Activated T-helper 1 cell treated with anti-CD3 and anti-CD28 coated beads, Interleukin-12 subunit alpha, Interleukin-12 subunit beta, Interleukin-2, Interleukin-4 antibody, amounts not matched to agents 30 ng/mL and 10 ng/mL and 1 ng/mL, durations not matched to agents 14 hours and 24 hours and 36 hours (primary cell): ENCODE measurements at places on chromosomes 4 and X. TPM values are rescaled to one million over a fixed set of nuclear protein-coding genes. Genes with fewer than 3 reads are reported as not detected.

- no peak for DNase-seq
- no peak overlapping the region for H3K27ac ChIP-seq
- H3K27me3 ChIP-seq: no peaks in the 10 kb centered on the region
Measured at GRCh38 chr4:6598127-6598526, 23.1 kb downstream of the MAN2B2 start.

Gene TBC1D9
- 0.29 TPM in 1 of 2 replicates, not detected in the other for total RNA-seq

Gene NUDT10
- total RNA-seq: 0.20 and 0.57 TPM in 2 replicates

GRCh38 chr4:185020293-185020808 lies 2.1 kb downstream of the HELT start:
- peaks cover 88% of the 10 kb centered on the region for H3K27me3 ChIP-seq
- no peak overlapping the region for H3K4me3 ChIP-seq
- no peak for DNase-seq
- peak overlapping the region; percentile 55 for H3K27ac ChIP-seq
- no peaks in the 10 kb centered on the region for H3K36me3 ChIP-seq

GRCh38 chr4:53889326-53890055 lies 174.9 kb downstream of the CHIC2 start:
- H3K27ac ChIP-seq: no peak overlapping the region
- no peaks in the 10 kb centered on the region for H3K4me1 ChIP-seq
- H3K36me3 ChIP-seq: no peaks in the 10 kb centered on the region
- no peak overlapping the region for H3K4me3 ChIP-seq

DNA sequence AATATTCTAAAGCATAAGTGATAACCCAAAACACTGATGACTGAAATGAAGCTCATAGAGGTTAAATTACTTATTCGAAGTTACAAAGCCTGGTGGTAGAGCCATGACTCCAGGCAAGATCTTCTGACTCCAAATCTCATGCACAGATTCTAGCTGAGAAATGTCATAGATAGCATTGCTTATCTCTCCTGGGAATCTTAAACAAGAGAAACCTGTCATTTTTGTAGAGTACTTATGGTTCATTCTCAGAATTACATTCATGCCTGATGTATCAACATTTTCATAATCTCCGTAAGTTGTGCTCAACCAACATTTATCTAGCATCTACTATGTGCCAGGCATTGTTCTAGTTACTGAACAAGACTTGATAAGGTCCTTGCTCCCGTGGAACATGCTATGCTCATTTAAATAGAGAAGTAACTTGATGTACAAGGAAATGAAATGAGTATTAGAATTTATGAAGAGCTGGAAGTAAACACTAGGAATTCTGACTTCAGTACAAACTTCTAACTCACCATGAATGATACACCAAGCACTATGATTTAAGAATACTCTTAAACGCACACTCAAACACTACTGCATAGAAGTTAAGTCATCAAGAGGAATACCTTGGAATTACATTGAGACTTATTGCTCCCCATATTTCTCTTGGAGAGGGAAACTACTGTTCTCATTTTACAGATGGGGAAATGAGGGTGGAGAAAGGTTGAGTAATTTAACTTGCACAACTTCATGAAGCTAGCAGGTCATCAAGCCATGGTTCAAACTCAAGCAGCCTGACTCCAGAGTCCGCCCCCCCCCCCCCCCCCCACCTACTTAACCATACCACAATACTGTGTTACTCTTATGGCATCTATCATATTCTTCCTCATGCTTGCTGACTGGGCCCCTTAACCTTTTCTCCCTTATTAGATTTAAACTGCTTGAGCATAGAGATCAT lies 45.4 kb downstream of the MBNL3 start:
- no peak overlapping the region for H3K27ac ChIP-seq
- H3K36me3 ChIP-seq: peaks cover 2% of the 10 kb centered on the region
- no peak for DNase-seq
- H3K4me3 ChIP-seq: no peak overlapping the region
- peaks cover 2% of the 10 kb centered on the region for H3K27me3 ChIP-seq

GRCh38 chrX:39459952-39460351 lies 637.8 kb downstream of the BCOR start:
- H3K27ac ChIP-seq: no peak overlapping the region
- H3K27me3 ChIP-seq: no peaks in the 10 kb centered on the region
- no peaks in the 10 kb centered on the region for H3K36me3 ChIP-seq
- no peak for DNase-seq
- H3K4me1 ChIP-seq: no peaks in the 10 kb centered on the region
- H3K4me3 ChIP-seq: no peak overlapping the region

Gene GLRB
- not detected in 2 replicates for total RNA-seq

Gene CABS1
- not detected in 2 replicates for total RNA-seq

Gene ADGRG4
- total RNA-seq: not detected in 2 replicates

- H3K27me3 ChIP-seq: no peaks in the 10 kb centered on the region
- no peak overlapping the region for H3K27ac ChIP-seq
- DNase-seq: no peak
- H3K4me3 ChIP-seq: no peak overlapping the region
Measured at GRCh38 chrX:133534172-133534571, 118.9 kb upstream of the GPC4 start.

Gene KLKB1
- total RNA-seq: not detected in 2 replicates

DNA sequence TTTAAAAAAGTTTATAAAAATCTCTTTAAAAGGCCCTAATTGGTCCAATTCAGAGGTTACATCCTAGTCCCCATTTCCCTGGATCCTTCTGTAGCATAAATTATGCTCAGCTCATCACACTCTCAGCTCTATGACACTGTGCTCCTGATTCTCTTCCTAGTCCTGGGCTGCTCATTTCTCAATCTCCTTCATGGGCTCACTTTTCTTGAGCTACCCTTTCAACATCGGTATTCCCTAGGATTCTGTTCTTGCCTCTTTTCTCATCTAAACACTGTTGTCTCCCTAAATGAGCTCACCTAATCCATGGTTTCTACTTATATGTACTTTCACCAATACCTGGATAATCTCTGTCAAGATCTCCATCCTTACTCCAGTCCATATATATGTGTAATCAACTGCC lies 14.7 kb downstream of the KLHL15 start:
- H3K27me3 ChIP-seq: no peaks in the 10 kb centered on the region
- no peak overlapping the region for H3K4me3 ChIP-seq
- peak overlapping the region; percentile 47 for H3K27ac ChIP-seq
- peaks cover 43% of the 10 kb centered on the region for H3K4me1 ChIP-seq
- no peak for DNase-seq

Gene ZDHHC15
- total RNA-seq: 0.24 TPM in 1 of 2 replicates, not detected in the other

DNA sequence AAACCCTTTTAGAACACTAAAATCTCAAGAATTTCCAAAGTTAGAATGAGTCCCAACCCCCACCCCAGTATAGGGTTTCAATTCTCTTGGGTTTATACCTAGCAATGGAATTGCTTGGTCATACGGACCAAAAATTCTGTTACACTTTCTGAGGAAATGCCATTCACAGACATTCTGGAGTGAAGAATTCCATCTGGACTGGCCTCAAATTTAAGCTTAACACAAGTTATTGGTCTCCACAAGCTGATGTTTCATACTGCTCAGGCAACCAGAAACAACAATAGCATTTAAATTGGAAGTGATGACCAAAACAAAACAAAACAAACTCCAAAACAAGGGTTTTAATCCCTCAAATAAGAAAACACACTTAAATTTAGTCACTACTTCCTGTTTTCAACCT lies 51.1 kb downstream of the GPC4 start:
- H3K4me3 ChIP-seq: no peak overlapping the region
- H3K27ac ChIP-seq: no peak overlapping the region
- no peaks in the 10 kb centered on the region for H3K27me3 ChIP-seq
- no peak for DNase-seq
- no peaks in the 10 kb centered on the region for H3K4me1 ChIP-seq

DNA sequence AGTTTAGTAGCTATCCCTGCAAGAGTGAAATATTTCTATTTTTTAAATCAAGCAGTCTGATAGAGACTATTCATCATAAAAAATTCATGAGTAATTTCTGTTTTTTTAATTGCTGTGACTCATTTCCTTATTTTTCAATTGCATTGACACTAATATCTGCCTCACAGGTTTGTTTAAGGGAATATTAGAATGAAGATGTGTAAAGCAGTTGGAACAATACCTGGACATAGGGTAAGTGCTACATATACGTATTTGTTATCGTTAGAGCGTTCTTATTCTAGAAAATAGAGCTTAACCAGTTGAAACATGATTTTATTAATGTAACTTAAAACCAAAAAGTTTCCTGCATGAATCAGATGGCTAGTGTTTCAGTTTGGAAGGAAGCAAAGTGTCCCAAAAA lies 2211.3 kb downstream of the PCDH7 start:
- H3K27me3 ChIP-seq: no peaks in the 10 kb centered on the region
- no peak for DNase-seq
- H3K4me3 ChIP-seq: no peak overlapping the region
- H3K27ac ChIP-seq: no peak overlapping the region
- no peaks in the 10 kb centered on the region for H3K36me3 ChIP-seq
- H3K4me1 ChIP-seq: no peaks in the 10 kb centered on the region

- DNase-seq: peak; percentile 50
- H3K4me3 ChIP-seq: peak overlapping the region; percentile 98
- peaks cover 7% of the 10 kb centered on the region for H3K36me3 ChIP-seq
- H3K27me3 ChIP-seq: no peaks in the 10 kb centered on the region
- peak overlapping the region; percentile 97 for H3K27ac ChIP-seq
- peaks cover 47% of the 10 kb centered on the region for H3K4me1 ChIP-seq
Measured at GRCh38 chr4:112145790-112146501, 692 bp downstream of the FAM241A start.

GRCh38 chrX:41522081-41522480 lies 74.9 kb downstream of the NYX start:
- DNase-seq: no peak
- no peak overlapping the region for H3K4me3 ChIP-seq
- peaks cover 49% of the 10 kb centered on the region for H3K4me1 ChIP-seq
- H3K27me3 ChIP-seq: no peaks in the 10 kb centered on the region
- no peak overlapping the region for H3K27ac ChIP-seq
- H3K36me3 ChIP-seq: peaks cover 32% of the 10 kb centered on the region

DNA sequence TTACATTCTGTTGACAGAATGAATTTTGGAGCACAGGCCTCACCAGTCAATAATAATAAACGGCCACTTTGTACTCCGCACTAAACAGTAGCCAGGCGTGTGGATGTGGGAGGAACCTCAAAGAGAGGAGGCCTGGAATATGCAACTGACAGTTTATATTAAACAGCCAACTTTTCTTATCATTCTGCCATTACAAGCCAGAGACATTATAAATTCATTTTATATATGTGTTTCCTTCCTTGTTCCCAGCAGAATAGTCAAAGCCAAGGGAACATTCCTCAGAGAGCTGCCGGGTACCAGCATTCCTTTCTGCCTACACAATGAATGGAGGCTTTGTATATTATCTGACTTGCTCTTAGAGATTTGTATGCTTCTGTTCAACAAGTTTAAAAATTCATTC lies 436.5 kb upstream of the FTHL17 start:
- H3K27me3 ChIP-seq: no peaks in the 10 kb centered on the region
- no peak overlapping the region for H3K4me3 ChIP-seq
- DNase-seq: no peak
- no peak overlapping the region for H3K27ac ChIP-seq
- H3K36me3 ChIP-seq: no peaks in the 10 kb centered on the region

DNA sequence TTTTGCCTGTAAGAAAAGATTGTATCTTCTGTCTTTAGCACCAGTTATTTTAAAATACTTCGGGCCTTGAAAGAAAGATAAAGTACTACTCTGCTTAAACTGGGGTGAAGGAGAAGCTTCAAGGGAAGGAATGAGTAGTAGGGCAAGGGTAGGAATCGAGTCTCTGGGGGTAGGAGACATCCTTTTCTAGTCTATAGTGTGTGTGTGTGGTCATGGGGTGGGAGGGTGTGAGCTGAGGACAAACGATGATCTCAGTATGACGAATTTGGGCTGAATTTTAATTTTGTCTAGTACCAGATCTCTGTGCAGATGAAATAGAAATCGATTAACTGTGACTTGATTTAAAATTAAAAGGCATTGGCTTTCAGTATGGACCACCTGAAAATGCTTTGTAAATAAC lies 3.3 kb upstream of the MYOZ2 start:
- DNase-seq: no peak
- H3K27me3 ChIP-seq: peaks cover 2% of the 10 kb centered on the region
- no peak overlapping the region for H3K4me3 ChIP-seq
- no peaks in the 10 kb centered on the region for H3K36me3 ChIP-seq
- H3K4me1 ChIP-seq: no peaks in the 10 kb centered on the region

GRCh38 chr4:98092833-98093439 lies 50.3 kb downstream of the STPG2 start:
- H3K4me3 ChIP-seq: no peak overlapping the region
- H3K36me3 ChIP-seq: no peaks in the 10 kb centered on the region
- H3K4me1 ChIP-seq: no peaks in the 10 kb centered on the region
- no peak overlapping the region for H3K27ac ChIP-seq
- no peak for DNase-seq

DNA sequence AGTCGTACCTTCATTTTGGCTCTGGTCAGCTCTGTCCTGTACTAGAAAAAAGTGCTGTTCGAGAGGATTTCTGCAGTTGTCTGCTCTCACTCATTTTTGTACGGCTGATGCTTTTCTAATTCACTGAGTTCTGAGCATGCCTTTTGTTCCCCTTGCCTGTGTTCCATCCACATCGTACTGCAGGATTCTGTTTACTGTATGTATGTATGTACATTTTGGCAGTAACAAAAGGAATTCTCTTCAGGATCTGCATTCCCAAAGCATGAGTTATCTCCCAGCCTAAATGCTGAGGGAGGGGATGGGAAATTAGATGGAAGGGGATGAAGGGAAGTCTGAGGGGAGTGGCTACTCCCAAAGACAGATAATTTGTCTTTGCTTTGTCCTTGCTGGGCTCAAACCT lies 87.6 kb downstream of the GBA3 start:
- no peaks in the 10 kb centered on the region for H3K27me3 ChIP-seq
- H3K36me3 ChIP-seq: no peaks in the 10 kb centered on the region
- DNase-seq: no peak
- H3K27ac ChIP-seq: no peak overlapping the region
- H3K4me3 ChIP-seq: no peak overlapping the region

- no peak overlapping the region for H3K27ac ChIP-seq
- H3K4me1 ChIP-seq: peaks cover 42% of the 10 kb centered on the region
- no peak for DNase-seq
- no peak overlapping the region for H3K4me3 ChIP-seq
Measured at GRCh38 chr4:15021946-15022345, 19.7 kb downstream of the CPEB2 start.

DNA sequence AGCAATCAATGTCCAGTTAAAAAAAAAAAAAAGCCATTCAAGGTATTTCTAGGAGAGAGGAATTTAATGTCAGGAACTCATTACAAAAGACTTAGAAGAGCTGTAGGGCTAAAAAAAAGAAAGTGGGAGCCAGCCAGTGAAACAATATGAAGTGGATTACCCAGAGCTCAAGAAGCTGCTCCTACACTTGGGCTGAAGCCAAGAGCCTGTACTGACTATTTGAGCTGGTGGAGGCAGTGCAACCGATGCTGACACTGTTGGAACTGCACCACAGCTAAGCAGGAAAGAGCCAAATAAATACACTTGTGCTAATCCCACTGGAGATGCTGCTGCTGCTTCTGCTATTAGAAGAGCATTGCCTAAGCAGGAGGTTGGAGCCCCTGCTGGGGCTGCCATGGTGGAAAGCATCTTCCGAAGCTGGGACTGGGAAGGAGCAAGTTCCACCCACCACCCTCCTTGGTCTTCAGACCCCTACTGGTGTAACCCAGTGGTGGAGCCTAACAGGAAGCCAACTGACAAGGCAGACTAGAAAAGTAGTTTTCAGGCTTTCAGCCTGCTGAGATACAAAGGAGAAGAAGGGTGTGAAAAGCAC lies 65.4 kb downstream of the CXXC4 start:
- no peaks in the 10 kb centered on the region for H3K36me3 ChIP-seq
- no peak for DNase-seq
- no peak overlapping the region for H3K27ac ChIP-seq
- H3K4me1 ChIP-seq: no peaks in the 10 kb centered on the region
- no peak overlapping the region for H3K4me3 ChIP-seq

Gene SUPT20HL2
- total RNA-seq: not detected in 2 replicates

GRCh38 chr4:6492861-6493657 lies 20.6 kb upstream of the PPP2R2C start:
- H3K27ac ChIP-seq: no peak overlapping the region
- peaks cover 6% of the 10 kb centered on the region for H3K27me3 ChIP-seq
- H3K36me3 ChIP-seq: no peaks in the 10 kb centered on the region
- H3K4me3 ChIP-seq: no peak overlapping the region
- no peak for DNase-seq

Gene LIAS
- 28.6 and 29.7 TPM in 2 replicates for total RNA-seq
